AG10803 (cell line): ENCODE measurements at places on chromosomes 7 and 10.

DNA sequence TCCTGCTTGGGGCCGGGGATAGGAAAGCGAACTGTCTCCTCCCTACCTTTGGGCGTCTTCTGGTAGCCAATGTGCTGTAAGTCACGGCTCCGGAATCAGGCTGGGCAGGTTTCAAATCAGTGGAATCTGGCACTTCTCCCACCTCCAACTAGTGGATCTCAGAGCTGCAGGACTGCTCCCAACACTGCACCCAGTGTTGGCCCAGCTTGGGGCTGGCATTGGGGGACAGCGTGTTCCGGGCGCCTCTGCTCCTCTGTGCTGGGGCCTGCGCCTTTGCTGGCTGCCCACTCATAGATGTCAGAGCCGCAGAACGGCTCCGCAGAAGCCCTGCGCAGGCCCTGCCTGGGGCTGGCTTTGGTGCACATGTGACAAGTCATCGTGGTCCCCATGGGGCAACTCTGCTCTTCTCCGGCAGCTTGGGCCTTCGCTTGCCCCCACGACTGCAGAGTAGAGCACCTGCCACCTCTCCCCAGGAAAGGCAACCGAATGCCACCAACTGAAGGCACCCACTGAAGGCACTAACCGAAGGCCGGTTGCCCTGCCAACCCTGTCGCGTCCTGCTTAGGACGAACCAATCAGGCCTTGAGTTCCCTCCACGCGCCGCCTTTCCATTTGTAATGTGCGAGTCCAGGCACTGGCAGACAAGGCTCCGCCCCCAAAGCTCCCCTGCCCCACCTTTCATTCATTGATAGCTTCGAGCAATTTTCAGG lies 85.5 kb upstream of the ABI1 start:
- DNase-seq: no peak

DNA sequence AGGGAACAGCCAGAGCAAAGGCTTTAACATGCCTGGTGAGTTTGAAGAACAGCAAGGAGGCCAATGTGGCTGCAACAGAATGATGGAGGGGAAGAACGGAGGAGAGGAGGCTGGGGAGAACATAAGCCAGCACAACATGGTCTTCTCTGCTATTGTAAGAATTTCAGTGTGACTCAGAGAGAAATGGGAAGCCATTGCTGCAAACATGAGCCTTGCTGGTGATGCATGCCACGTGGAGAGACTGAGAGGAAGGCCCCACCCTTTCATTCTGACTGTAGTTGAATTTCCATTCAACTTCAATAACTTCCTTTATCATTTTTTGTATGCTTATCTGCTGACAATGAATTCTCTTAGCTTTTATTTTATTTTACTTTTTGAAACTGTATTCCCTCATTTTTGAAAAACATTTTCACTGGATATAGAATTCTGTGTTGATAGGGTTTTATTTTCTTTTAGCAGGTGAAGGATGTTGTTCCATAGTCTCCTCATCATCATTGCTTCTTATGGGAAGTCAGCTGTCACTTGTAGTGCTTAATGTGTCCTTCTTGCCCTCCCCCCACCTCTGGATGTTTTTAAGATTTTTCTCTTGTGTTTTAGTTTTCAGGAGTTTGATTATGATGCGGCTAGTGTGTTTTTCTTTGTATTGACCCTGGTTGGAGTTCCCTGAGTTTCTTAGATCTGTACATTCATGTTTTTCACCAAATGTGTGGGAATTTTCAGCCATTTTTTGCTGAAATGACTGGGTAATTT lies 46.4 kb upstream of the LEP start:
- no peak for DNase-seq

DNA sequence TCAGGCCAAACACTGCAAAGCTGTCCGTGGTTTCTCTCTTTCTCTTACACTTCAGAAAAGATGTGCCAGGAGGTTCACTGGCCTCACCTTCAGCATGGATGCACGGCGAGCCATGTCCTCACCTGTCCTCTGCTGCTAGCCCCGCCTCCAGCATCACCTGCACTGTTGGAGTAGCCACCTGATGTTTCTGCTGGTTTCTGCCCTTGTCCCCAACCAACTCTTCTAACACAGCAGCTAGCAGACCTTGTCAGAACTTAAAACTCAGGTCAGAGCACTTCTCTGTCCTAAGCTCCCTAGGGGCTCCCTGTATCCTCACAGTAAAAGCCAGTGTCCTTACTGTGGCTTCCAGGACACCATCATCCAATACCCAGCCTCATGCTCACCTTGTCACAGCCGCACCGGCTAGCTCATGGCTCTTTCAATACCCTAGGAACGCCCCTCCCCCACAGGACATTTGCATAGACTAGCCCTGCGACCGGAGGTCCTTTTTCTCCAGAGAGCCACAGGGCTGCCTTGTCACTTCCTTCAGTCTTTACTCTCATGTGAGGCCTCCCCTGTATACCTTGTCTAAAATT lies 15.2 kb downstream of the PALD1 start:
- no peak for DNase-seq

DNA sequence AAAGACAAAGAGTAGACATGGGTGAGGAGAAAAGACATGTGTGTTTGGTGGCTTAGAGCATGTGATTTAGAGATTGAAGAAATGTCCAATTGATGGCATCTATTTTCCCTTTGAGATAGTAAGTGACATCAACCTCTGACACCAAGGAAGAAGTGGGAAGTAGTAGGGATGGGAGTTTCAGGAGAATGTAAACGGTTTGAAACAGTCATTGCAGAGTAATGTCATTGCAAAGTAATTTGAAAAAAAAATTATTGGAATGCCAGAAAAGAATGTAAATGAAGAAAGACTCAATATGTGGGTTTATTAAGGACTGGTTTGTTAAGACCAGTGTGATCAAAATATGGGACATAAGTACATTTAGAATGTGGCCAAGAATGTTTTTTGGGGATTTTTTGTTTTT lies 26.6 kb downstream of the GNG11 start:
- peak; percentile 85 for DNase-seq

GRCh38 chr7:134298902-134299683 lies 17.6 kb downstream of the SLC35B4 start:
- no peak for DNase-seq

GRCh38 chr10:117689566-117689965 lies 147.0 kb downstream of the EMX2 start:
- DNase-seq: no peak

DNA sequence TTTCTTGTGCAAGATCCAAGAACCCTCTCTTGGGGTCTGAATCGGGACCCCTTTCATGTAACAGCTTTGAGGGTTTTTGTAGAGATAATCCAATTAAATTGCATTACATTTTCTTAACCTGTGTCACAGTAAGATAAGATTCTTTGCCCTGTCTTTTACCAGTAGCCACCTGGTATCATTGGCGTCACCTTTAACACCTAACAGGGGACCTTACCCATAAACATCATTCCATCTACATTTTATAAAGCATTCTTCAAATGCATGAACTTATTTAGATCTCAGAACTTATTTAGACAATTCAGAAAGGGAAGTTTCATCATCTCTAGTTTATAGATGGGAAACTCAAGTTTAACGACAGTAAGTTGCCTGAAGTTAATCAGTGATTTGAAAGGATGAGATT lies 106.4 kb upstream of the KLF6 start:
- no peak for DNase-seq
